Activated naive CD4-positive, alpha-beta T cell treated with anti-CD3 and anti-CD28 coated beads, Interleukin-2, amount 50 U/mL, for 16 hours (primary cell): ENCODE measurements at places on chromosomes 6 and 20.

DNA sequence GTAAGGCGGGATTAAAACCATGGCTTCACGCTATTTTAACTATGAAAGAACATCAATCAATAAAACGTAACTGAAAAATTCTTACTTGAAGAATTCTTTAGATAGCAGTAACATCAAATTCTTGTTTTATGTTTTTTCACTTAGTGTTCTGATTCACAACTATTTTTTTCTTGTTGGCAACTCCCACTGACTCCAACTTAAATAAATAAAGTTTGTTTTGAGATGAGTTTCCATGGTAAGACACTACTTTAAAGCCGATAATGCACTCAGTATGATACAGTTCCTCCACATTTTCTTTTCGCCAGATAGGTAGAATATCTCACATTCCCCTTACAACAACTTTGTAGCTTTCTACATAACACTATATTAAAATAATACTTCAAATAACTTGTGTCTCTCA is 33.1 kb upstream of the CNKSR3 start:
- no peak for DNase-seq

DNA sequence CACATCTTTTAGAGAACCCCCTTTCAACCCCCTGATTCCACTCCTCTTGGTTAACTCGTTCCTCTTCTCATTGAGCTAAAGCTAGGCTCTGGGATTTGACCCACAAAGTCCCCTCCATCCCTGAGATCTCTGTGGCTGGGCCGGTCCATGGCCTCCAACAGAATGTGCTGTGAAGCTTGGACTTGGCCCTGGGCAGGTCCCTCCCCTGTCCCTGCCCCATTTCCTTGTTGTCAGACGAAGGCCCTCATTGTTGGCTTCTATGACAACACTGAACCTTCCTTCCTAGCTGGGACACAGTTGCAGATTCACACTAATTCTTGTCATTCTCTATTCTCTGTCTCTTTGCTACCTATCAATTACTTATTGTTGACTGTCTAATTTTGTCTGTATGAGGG is 156.1 kb downstream of the SYCP2 start:
- no peak for DNase-seq

- DNase-seq, result no peak
These were observed 7.1 kb downstream of the TFEB start for GRCh38 chr6:41728073-41728936.

DNA sequence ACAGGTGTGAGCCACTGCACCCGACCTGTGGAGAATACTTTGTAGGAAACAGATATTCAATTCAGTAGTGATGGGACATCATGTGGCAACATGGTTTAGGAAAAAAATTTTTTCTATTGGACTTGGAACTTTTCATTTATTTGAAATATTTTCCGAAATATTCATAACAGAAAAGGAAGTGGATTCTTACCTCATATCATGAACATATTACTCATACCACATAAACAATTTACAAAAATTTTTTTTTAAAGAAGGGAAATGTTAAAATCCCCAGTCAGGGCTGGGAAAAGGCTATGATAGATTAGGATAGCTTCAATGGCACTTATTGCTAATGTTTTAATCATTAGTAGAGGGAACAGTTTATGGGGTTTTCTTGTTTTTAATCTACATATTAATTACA is 6.8 kb upstream of the ALDH8A1 start:
- no peak for DNase-seq
